ENCODE measurements at places on chromosomes 16 and 17. TPM values are rescaled to one million over a fixed set of nuclear protein-coding genes. Genes with fewer than 3 reads are reported as not detected.
A peak's percentile ranks its signal among the peaks of the same experiment; 100 is the strongest.

GRCh38 chr16:11706180-11706742, 36.4 kb downstream of the TXNDC11 start:
- no peak for DNase-seq

DNA sequence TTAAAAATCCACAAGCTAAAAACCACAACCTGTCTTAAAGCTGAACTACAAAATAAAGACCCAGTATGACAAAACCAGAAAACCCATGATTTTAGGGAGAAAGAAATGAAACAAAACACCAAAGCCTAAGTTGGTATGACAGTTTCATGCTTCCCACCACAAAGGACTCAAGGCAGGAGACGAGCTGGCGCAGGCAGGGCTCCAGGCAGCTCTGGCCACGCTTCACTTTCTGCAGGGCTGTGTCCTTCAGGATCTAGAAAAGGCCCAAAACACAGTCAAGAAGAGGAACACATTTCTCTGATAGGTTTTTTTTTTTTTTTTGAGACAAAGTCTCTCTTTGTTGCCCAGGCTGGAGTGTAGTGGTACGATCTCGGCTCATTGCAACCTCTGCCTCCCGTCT, 75.3 kb downstream of the WDR59 start:
- DNase-seq: no peak

DNA sequence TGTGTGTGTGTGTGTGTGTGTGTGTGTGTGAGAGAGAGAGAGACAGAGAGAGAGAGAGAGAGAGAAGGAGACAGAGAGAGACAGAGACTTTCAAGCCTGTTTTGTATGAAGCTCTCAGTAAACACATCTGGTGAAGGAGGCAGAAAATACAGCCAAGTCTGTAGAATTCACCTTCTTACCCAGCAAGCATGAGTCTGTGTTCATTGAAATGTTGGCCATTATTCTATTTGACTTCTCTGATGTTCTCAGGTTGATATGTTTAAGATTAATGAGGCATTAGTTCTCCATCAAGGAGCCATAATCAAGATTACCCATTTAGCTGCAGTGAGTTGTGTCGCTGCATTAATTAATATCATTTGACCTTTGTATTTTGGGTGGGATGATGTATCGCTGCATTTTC, 895.8 kb upstream of the EEF2KMT start:
- no peak for DNase-seq

DNA sequence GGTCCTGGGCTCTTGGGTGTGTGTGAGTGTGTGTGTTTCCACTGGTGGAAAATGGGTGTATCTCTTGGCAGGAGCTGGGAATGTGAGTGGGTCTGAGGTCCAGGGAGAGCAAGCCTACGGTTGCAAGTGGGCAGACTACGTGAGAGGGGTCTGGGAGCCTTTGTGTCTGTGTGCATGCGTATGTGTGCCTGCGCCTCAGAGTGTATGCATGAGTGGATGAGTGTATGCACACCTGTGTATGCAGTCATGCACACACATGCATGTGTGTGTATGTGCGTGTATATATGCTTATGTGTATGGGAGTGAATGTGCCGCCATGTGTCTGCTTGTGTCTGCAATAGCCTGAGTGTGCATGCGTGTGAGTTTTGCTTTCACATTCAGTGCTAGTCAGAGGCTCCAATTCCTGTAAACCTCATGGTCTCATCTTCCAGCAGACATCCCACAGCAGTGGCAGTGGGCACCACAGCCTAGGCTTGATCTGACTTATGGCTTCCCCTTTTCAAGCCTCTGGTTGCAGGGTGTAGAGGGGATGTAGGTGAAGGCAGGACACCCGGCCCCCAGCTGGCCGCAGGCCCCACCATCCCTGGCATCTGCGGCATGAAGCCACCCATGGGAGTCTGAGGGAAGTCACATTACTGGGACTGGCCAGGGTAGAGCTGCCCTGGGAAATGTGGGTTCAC, 19.7 kb upstream of the RMI2 start:
- DNase-seq: no peak

GRCh38 chr16:77137045-77137444, 53.9 kb upstream of the MON1B start:
- no peak for DNase-seq

DNA sequence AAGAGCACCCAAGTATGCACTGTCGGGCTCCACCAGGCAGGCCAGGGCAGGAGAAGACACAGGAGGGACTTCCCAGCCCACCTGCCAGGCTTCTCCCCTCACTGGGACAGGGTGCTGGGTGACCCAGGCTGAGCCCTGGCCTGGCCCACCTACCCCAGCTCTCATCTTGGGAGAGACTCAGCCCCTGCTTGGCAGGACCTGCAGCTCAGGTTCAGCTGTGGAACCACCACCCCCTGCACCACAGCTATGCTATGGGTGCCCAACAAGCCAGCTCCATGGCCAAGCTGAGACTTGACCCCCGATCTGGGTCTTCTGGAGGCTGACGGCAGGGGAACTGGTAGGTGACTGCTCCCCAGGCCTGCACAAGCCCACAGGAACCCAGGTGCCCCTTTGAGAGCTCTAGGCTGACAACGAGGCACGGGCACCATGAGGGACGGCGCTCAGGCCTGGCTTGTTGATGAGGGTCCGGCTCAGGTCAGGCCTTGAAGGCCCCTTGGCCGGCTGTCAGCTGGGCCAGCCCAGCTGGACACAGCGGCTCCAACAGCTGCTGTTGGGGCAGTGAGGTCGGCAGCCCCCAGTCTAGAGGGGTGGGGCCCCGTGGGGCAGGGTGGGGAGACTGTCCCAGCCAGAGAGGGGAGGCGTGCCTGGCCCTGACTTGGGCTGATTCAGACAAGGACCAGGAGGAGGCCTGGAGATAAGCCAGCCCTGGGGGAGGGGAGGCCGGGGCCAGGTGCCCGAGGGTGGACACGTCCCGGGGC, 4.6 kb downstream of the RPUSD1 start:
- DNase-seq: no peak

GRCh38 chr17:75783803-75784472, 668 bp upstream of the UNK start:
- peak; percentile 83 for DNase-seq

The NTN3 gene
- total RNA-seq: not detected

The GSG1L gene
- total RNA-seq: not detected

All from pancreas (tissue), 10 donors.